Thyroid gland (tissue), 4 donors: ENCODE measurements at places on chromosomes 3 and 15. TPM values are rescaled to one million over a fixed set of nuclear protein-coding genes. Genes with fewer than 3 reads are reported as not detected.

CTXND1 gene
- not detected for total RNA-seq

DNA sequence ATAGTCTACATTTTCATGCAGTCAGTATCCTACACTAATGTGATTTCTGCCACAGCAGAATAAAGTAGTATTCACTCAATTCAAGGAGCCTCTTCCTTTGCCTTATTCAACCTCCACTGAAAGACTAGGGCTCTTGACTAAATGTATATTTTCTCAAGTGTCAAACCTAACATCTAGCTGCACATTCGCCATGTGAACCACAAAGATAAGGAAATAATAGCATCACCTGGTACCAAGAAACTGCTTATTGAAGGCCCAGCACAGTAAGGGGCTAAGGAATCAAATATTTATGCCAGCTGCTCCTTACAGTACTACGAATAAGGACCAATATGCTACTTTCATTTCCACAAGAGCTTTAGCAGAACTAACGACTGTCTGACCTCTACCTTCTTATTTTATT is 1.3 kb downstream of the SRP14 start:
- H3K27ac ChIP-seq, result no peak overlapping the region
- H3K4me3 ChIP-seq, result no peak overlapping the region

GRCh38 chr15:80749589-80749988 is 29.6 kb upstream of the CEMIP start:
- no peak overlapping the region for H3K27ac ChIP-seq
- no peaks in the 10 kb centered on the region for H3K27me3 ChIP-seq
- H3K4me1 ChIP-seq, result peaks cover 9% of the 10 kb centered on the region
- H3K4me3 ChIP-seq, result no peak overlapping the region
- DNase-seq, result no peak

- H3K4me3 ChIP-seq, result no peak overlapping the region
- no peaks in the 10 kb centered on the region for H3K36me3 ChIP-seq
- H3K4me1 ChIP-seq, result no peaks in the 10 kb centered on the region
- H3K27ac ChIP-seq, result no peak overlapping the region
- H3K27me3 ChIP-seq, result no peaks in the 10 kb centered on the region
Observed at GRCh38 chr3:15462451-15462850, 35.1 kb downstream of the EAF1 start.

- no peak overlapping the region for H3K4me3 ChIP-seq
- no peak for DNase-seq
- H3K27ac ChIP-seq, result peak overlapping the region; percentile 45
- H3K27me3 ChIP-seq, result no peaks in the 10 kb centered on the region
- H3K36me3 ChIP-seq, result no peaks in the 10 kb centered on the region
Observed at GRCh38 chr15:62497356-62497755, 332.3 kb upstream of the C2CD4B start.

DNA sequence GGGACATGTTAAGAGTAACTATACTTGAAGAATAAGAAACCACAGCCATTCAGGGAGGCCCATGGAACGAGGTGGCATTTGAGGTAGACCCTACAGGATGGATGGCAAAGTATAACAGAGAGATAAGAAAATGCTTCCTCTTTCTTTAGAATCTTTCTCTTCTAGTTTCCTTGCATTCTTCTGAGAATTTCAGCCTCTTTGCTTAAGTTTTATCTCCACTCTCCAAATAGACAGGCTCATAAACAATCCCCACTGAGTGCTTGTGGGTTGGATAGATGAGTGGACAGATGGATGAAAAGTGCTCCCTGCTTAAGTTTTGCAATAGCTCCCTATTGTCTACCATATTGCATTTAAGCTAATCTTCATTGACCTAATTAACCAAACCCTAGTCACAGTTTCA is 103.7 kb downstream of the MEX3B start:
- no peaks in the 10 kb centered on the region for H3K36me3 ChIP-seq
- H3K27me3 ChIP-seq, result no peaks in the 10 kb centered on the region
- DNase-seq, result no peak
- no peaks in the 10 kb centered on the region for H3K4me1 ChIP-seq
- no peak overlapping the region for H3K4me3 ChIP-seq
- H3K27ac ChIP-seq, result no peak overlapping the region

- no peak overlapping the region for H3K27ac ChIP-seq
- H3K4me1 ChIP-seq, result no peaks in the 10 kb centered on the region
- no peak overlapping the region for H3K4me3 ChIP-seq
- DNase-seq, result no peak
Observed at GRCh38 chr15:89877083-89877425, 16.7 kb downstream of the AP3S2 start.

CD47 gene
- total RNA-seq, result 161 TPM

HTR3C gene
- not detected for total RNA-seq

CPN2 gene
- not detected for total RNA-seq

KIF15 gene
- 1.8 TPM for total RNA-seq

GRCh38 chr15:81473177-81473576 is 99.2 kb upstream of the TMC3 start:
- no peaks in the 10 kb centered on the region for H3K36me3 ChIP-seq
- no peak overlapping the region for H3K27ac ChIP-seq
- no peaks in the 10 kb centered on the region for H3K4me1 ChIP-seq
- no peak overlapping the region for H3K4me3 ChIP-seq
- DNase-seq, result no peak

DNA sequence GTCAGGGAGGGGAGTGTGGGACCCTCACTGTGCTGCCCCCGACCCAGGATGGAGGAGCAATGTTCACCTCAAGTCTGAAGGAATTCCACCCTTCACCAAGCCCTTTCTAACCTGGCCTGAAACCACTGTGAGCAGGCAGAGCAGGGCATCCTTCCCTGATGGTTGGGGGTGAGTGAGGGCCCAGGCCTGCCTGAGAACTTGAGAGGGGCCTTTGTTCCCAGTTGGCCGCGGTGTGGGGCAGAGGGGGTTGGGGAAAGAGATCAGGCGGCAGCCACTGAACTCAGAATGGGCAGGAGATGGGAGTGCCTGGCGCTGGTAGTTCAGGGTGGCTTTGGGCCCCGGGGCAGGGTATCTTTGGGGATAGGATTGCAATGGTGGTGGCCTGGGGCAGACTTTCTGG is 103.5 kb upstream of the RPL32 start:
- peaks cover 6% of the 10 kb centered on the region for H3K36me3 ChIP-seq
- H3K27me3 ChIP-seq, result no peaks in the 10 kb centered on the region
- H3K4me3 ChIP-seq, result no peak overlapping the region

- H3K4me3 ChIP-seq, result no peak overlapping the region
- H3K27ac ChIP-seq, result no peak overlapping the region
- no peaks in the 10 kb centered on the region for H3K27me3 ChIP-seq
- DNase-seq, result no peak
- peaks cover 23% of the 10 kb centered on the region for H3K4me1 ChIP-seq
Observed at GRCh38 chr3:46887980-46888494, 10.5 kb downstream of the PTH1R start.

- DNase-seq, result peak; percentile 4
- H3K27ac ChIP-seq, result no peak overlapping the region
- no peaks in the 10 kb centered on the region for H3K4me1 ChIP-seq
- H3K36me3 ChIP-seq, result no peaks in the 10 kb centered on the region
Observed at GRCh38 chr15:41133454-41133853, 17.4 kb upstream of the INO80 start.

LRRC2 gene
- total RNA-seq, result 25.0 TPM

DNA sequence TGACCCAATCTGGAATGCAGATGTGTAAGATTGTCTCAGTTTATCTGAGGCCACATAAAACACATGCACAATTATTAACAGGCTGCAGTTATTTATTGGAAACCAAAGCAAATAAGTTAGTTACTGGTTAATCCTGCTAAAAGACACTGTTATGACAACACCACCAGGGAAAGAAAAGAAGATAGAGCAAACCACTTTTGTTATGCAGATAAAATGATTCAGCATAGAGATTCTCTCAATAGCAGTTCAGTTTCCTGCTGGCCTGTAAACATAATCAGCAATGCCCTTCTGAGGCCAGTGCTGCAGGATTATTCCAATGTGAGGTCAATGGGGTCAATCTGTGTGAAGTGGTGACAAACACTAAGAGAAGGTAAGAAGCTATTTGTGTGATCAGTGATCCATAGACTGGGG is 244.4 kb downstream of the ZBTB20 start:
- DNase-seq, result peak; percentile 26
- peaks cover 36% of the 10 kb centered on the region for H3K4me1 ChIP-seq
- H3K27ac ChIP-seq, result peak overlapping the region; percentile 84
- H3K36me3 ChIP-seq, result no peaks in the 10 kb centered on the region
- H3K4me3 ChIP-seq, result no peak overlapping the region

GRCh38 chr3:136595913-136596697 is 156.1 kb downstream of the STAG1 start:
- no peak overlapping the region for H3K4me3 ChIP-seq
- DNase-seq, result no peak
- H3K27me3 ChIP-seq, result no peaks in the 10 kb centered on the region
- no peaks in the 10 kb centered on the region for H3K36me3 ChIP-seq

DNA sequence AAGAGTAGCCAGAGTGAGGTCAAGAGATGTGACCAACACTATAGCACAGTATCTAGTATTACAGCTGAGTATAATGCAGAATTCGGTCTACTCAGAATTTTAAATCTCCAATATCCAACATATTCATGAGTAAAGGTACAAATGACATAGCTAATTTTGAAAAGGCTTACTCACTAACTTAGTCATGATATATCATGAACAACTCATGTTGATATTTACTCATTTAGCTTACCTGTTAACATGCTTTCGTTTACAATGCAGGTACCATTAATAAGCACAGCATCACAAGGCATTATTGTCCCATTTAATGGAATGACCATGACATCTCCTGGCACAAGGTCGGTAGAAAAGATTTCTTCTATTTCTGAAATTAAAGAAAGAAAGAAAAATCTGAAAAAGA is 36.9 kb downstream of the ATP13A3 start:
- no peaks in the 10 kb centered on the region for H3K27me3 ChIP-seq
- DNase-seq, result no peak
- H3K4me1 ChIP-seq, result no peaks in the 10 kb centered on the region
- H3K4me3 ChIP-seq, result no peak overlapping the region
- peaks cover 44% of the 10 kb centered on the region for H3K36me3 ChIP-seq

- H3K27me3 ChIP-seq, result no peaks in the 10 kb centered on the region
- H3K36me3 ChIP-seq, result no peaks in the 10 kb centered on the region
Observed at GRCh38 chr3:103052236-103052830, 617.5 kb downstream of the ZPLD1 start.

- DNase-seq, result no peak
- no peak overlapping the region for H3K27ac ChIP-seq
- H3K4me1 ChIP-seq, result no peaks in the 10 kb centered on the region
- no peak overlapping the region for H3K4me3 ChIP-seq
- H3K36me3 ChIP-seq, result no peaks in the 10 kb centered on the region
Observed at GRCh38 chr3:63824309-63824708, 5.2 kb downstream of the C3orf49 start.

CTXN2 gene
- total RNA-seq, result not detected

ZNF385D gene
- 1.7 TPM for total RNA-seq

DNA sequence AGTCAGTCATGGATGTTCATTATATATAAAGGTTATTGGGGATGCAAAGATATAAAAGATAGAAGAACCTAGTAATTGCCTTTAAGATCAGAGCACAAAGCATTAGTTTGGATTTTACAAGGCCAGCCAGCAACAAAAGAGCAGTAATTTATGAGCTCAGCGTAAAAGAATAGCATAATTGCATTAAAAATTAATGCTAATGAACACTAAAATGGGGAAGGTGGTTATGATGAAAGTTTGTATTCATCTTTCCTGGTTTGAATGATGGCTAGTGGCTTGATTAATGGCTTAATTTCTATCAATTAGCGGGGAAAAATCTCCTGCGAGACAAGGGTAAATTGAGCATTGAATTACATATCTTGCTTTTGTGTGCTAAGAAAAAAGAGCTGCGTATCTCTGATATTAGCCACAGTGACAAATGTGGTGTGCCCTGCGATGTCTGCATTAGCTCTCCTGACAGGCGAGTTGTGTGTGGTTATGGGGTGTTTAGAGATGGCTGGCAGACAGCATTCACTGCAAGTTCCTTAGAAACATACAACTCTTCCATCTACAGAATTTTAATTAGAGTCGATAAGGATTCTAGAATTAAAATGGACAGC is 42.8 kb upstream of the MLF1 start:
- no peak for DNase-seq
- no peaks in the 10 kb centered on the region for H3K4me1 ChIP-seq
- H3K4me3 ChIP-seq, result no peak overlapping the region
- no peaks in the 10 kb centered on the region for H3K36me3 ChIP-seq
